ENCODE measurements at places on chromosomes 4 and X.
A peak's percentile ranks its signal among the peaks of the same experiment; 100 is the strongest.

DNA sequence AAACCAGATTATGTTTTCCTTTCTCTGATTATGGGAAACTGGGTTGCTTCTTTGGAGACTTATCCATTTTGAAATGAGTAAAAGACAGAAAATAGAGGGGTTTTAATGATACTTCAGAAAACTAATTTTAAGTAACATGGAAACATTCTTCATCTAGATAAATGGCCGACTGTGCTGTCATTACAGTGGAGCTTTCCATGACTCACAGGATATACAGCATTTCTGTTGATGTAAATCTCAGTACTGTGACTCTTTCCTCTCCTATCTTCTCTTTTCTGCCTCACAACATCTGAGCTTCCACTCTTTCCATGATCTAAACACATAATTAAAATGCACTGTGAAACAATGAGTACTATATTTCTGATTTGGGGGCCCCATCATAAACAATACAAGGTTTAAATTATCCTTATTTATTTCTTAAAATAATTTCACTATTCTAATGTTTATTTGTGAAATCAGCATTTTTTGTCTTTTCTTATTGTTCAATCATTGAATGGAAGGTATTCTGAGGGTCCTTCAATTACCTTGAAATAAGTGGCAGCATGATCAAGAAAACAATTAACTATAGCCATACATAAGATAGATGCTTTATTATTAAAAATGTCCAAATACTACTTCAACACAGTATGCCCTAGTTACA, 19.3 kb downstream of the SEC24D start:
- no peak for DNase-seq

- no peak for DNase-seq
These were observed 1404.1 kb upstream of the IGFBP7 start for GRCh38 chr4:58514299-58514698.

DNA sequence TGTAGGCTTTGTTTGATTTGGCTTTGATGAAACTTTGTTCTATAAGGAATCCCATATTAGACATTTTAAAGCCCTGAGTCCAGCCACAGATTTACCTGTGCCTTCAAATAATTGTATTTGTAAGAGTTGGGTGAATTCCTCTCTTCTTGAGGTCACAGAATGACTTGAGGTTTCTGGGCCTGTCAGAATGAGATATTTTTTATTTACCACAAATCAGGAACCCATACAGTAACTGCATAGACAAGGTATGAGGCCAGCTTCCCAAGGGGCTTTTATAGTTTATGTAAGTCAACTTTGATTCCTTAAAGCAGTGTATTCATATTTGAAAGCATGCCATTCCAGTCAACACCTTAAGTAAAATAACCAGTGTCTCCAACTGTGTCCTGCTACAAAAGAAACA, 29.1 kb upstream of the CXCL3 start:
- DNase-seq, result no peak

GRCh38 chr4:20284990-20285389, 33.3 kb downstream of the SLIT2 start:
- DNase-seq, result peak; percentile 38

GRCh38 chrX:75156531-75156945, 455 bp upstream of the ABCB7 start:
- DNase-seq, result peak; percentile 18

- no peak for DNase-seq
These were observed 39.1 kb upstream of the TMEM184C start for GRCh38 chr4:147578051-147578476.

DNA sequence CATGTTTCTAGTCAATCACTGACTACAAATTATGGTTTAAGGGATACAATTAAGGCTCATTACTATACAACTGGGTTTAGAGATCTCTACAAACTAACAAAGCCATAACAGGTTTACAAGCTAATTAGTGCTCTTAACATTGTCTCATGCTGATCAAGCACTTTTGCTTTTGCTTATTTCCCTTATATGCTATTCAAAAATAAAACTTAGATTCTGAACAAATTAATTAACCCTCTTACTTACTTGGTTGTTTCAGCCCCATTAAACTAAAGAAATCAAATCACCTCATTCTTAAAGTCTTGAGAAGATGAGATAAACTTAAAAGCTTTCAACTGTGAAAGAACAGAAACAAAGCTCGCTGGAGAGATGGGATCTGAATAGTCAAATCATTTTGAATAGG, 2024.5 kb upstream of the ADGRL3 start:
- no peak for DNase-seq

GRCh38 chrX:150854856-150855255, 43.6 kb downstream of the CD99L2 start:
- no peak for DNase-seq

DNA sequence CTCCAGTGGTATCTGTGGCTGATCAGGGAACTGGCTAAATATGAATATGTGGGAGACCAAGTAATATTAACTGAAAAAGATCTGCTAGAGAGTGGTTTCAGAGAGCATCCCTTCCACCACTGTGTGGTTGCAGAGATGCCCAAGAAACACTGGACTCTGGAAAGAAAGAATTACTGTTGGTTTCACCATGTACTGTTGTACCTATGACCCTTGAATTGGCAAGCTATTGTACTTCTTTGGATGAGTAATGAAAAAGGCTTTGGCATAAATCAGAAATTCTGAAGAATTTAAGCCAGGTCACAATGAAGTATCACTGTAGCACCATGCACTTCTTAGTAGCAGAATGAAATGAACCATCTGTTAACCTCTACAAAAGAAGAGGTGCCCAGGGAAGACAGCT, 134.4 kb upstream of the INTU start:
- DNase-seq, result no peak

- DNase-seq, result no peak
These were observed 26.1 kb upstream of the SORBS2 start for GRCh38 chr4:185838104-185838452.

- DNase-seq, result no peak
These were observed 67.9 kb upstream of the SHISA3 start for GRCh38 chr4:42329421-42329820.

GRCh38 chr4:2399631-2400190, 18.7 kb downstream of the ZFYVE28 start:
- DNase-seq, result no peak

All from GM04504 (cell line).